ENCODE measurements at places on chromosomes 12 and 14. TPM values are rescaled to one million over a fixed set of nuclear protein-coding genes. Genes with fewer than 3 reads are reported as not detected.

DNA sequence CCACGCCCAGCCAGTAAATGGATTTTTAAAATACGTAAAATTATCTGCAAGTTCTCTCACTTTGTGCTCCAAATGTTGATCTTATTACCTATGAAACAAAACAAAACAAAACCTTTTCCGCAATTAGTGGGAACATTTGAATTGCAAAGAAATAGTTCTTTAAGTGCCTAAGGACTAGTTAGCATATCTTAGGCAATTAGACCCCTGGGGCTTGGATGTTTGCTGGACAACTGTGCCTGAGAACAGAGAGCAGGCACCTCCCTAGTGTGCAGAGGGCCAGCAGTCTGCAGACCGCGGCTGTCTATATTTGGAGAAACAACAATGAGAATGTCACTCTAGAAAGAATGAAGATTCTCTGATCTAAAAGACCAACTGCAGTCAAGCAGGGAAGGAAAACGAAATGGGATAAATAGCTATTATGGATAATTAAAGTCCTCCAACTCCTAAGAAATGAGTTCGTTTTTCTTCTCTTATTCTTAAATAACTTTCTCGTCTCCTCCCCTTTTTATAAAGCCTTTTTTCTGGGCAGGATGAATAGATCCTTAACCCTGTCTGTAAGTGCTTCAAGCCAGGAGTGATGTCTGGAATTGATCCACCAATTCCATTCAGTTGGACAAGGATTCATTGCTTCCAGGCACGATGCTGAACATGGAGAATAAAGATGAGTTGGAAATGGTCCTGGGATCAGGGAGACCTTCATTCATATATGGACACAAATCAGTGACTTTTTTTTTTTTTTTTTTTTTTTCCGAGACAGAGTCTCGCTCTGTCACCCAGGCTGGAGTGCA is 16.2 kb downstream of the SLC17A8 start:
- H3K4me3 ChIP-seq, result no peak overlapping the region
- H3K36me3 ChIP-seq, result no peaks in the 10 kb centered on the region
- no peak overlapping the region for H3K27ac ChIP-seq
- DNase-seq, result no peak
- H3K27me3 ChIP-seq, result no peaks in the 10 kb centered on the region
- no peaks in the 10 kb centered on the region for H3K4me1 ChIP-seq

- peaks cover 57% of the 10 kb centered on the region for H3K4me1 ChIP-seq
- peak; percentile 78 for DNase-seq
- peak within 1 kb of the TSS; percentile 50 for H3K27ac ChIP-seq
- H3K36me3 ChIP-seq, result peaks cover 33% of the 10 kb centered on the region
- no peaks in the 10 kb centered on the region for H3K27me3 ChIP-seq
- peak within 1 kb of the TSS; percentile 82 for H3K4me3 ChIP-seq
Measured at GRCh38 chr12:6200256-6201212, at the start of gene CD9. Gene CD9 (plus strand): TSS chr12:6200400. CDS start chr12:6200500, 100 bp downstream.

GRCh38 chr14:54647378-54647777 is 80.5 kb downstream of the SAMD4A start:
- H3K36me3 ChIP-seq, result no peaks in the 10 kb centered on the region
- no peak overlapping the region for H3K27ac ChIP-seq
- H3K4me3 ChIP-seq, result no peak overlapping the region

DNA sequence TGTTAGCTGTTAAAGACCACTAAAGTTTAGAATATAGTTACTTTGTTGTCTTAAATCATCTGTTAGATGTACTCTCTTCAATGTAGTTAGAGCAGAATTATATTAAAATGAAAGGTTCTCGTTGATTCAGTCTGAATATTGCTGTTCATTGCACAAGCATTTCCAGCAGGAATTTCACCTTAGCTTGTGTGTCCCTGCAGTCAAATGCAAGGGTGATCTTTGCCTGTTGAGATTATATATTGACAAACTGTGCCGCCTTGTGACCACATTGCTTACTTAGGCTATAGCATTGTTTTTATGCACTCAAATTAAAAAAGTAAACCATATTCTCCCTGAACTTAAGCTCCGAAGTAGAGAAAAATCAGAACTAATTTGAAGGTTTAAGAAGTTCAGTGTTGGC is 39.5 kb downstream of the ATP2A2 start:
- DNase-seq, result no peak
- no peak overlapping the region for H3K27ac ChIP-seq
- H3K27me3 ChIP-seq, result no peaks in the 10 kb centered on the region

GRCh38 chr14:104895786-104896661 is 28.7 kb upstream of the PLD4 start:
- DNase-seq, result no peak
- H3K4me3 ChIP-seq, result no peak overlapping the region
- no peak overlapping the region for H3K27ac ChIP-seq

- H3K27ac ChIP-seq, result peak overlapping the region; percentile 74
- no peaks in the 10 kb centered on the region for H3K36me3 ChIP-seq
- peaks cover 35% of the 10 kb centered on the region for H3K4me1 ChIP-seq
- peak overlapping the region; percentile 14 for H3K4me3 ChIP-seq
- H3K27me3 ChIP-seq, result no peaks in the 10 kb centered on the region
Measured at GRCh38 chr14:36227802-36228201, 51.3 kb upstream of the PTCSC3 start.

DNA sequence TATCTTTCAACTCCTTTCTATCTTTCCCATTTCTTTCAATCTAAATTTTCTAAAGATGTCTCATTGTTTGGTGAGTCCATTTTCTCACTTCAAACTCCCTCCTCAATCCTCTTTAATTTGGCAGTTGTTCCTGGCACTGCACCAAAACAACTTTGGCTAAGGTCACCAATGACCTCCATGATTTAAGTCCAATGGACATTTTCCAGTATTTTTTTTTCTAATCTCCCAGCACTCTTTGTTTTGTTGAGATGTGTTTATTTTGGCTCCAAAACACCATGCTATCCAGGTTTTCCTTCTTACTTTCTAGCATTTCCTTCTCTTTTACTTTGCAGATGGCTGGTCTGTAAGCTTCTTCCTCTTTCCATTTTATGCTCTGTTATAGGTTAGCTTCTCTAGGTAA is 42.5 kb upstream of the OTOGL start:
- H3K27ac ChIP-seq, result no peak overlapping the region
- H3K27me3 ChIP-seq, result no peaks in the 10 kb centered on the region
- H3K36me3 ChIP-seq, result no peaks in the 10 kb centered on the region
- no peak for DNase-seq

MUCL1 gene
- total RNA-seq, result not detected

CMTM5 gene
- not detected for total RNA-seq

FOXN4 gene
- not detected for total RNA-seq
